ENCODE measurements at places on chromosomes 3 and 15.

GRCh38 chr3:59115364-59116232, 65.8 kb upstream of the CFAP20DC start:
- no peak for DNase-seq

- no peak for DNase-seq
Observed at GRCh38 chr3:126493739-126494138, 18.0 kb upstream of the ZXDC start.

DNA sequence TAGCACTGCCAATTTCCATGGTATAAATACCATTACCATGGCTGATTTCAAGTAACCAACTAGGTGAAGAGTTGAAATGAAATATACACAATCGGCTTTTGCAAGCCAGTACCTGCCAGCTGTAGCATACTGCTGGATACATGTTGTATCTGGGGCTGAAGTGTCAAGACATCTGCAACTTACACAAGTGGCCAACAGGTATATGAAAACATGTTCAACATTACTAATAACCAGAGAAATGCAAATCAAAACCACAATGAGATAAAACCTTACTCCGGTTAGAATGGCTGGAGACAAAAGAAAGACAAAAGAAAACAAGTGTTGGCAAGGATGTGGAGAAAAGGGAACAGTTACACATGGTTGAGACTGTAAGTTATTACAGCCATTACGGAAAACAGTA, 11.6 kb downstream of the ATOSA start:
- no peak for DNase-seq

DNA sequence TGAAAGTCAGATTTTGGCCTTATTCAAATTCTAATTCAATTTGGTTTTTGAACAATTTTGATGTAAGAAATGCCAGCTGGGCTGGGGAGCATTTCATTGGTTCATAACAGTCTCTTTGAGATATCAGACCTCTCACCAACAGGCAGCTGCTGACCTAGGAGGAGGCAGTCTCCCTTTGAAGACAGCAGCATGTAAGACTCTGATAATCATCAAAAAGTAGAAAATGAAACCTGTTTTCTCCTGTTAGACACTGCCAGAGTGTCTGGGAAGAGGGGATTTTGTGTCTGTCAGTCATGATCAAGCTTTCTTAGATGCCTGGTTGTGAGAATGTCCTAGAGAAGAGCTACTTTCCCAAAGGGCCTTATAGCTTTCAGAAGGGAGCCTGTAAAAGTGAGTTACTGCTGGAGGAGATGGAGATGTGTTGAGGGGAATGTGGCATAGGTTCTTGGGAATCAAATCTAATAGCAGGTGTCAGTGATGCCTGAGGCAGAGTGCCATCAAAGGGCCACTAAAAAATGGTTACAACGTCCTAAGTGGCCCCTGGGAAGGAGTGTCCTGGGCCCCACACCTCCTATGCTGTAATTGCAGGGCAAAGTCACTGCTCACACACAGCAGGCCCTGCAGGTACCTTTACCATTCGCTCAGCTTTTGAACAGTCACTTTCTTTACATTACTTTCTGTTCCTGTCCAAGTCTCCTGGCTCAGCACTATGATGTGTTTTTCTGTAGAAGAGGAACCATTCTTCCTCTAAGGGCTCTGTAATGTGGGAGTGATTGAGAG, 43.1 kb downstream of the FSTL1 start:
- DNase-seq = no peak

- DNase-seq = no peak
Observed at GRCh38 chr3:125061170-125061569, 5.4 kb upstream of the HEG1 start.

DNA sequence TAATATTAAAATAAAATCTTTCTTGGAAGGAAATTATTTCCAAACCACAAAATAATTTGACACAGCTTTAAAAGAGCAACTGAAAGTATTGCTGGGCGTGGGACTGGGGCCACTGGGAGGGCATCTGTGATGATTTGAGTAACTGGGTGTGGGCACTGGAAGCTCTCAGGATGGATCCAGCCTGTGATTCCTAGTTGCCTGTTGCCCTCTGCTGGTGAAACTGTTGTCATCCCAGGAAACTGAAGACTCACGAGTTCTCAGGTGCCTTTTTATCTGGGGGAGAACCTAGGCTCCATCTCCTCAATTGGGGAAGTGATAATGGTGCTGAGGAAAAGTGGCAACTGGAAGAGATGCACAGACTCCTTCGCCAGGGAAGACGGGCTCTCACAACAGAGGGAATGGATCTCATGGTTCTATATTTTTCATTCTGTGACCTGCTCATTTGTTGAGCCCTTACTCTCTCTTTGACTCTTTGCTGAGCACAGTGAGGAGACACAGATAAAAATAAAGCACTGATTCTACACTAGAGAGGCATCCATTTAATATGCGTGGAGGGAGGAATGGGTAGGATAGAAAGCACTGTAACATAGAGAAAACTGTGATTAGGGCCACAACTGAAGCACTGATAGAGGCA, 61.6 kb downstream of the TPRG1 start:
- no peak for DNase-seq

- DNase-seq = no peak
Observed at GRCh38 chr3:102156426-102156825, 278.4 kb upstream of the ZPLD1 start.

DNA sequence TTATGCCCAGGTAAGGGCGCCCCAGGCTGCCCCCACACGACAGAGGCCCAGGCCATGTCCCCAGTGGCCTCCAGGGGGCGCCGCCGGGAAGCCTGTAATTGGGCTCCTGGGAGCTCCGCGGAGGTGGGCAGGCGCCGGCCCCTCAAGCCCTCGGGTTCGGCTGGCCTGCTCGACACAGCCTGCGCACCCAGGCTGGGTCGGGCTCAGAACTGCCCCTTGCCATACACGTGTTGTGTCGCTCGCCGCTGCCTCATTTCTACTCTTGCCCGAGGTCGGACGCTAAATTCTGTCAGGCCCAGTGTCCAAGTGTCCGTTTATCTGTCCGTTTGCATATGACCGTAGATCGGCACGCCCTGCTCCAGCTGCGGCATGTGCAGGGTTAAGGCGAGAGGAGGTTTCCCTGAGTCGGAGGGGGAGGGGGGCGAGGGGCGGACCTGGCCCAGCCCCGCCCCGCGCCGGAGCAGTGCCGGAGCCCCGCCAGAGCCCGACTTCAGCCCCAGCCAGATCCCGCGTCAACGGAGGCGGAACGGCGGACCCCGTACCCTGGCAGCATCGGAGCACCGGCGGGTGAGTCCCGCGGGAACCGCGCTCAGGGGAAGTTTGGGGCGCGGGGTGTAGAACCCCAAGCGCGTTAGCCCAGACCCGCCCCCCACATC, at the start of gene KLHDC8B:
Gene KLHDC8B (plus strand): TSS at position 480 of the 656 bp plus-strand sequence. CDS start 1,172 bp downstream, outside the sequence.
- peak; percentile 69 for DNase-seq

DNA sequence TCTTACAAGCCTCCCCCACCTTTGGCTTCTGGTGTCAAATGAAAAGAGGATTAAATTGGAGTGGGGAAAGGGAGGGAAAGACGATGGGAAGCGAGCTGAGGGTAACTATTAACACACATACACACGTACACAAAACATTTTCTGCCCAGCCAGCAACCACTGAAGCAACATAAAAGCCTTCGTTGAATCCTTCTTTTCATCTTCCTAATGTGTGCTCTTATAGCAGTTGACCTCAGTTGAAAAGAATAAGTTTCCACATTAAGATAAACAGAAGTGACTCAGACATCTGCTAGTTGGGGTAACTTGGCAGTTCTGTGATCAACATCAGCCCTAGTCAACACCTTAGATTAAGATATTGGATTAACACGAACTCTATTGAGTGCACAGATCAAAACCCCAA, 558.5 kb downstream of the MECOM start:
- no peak for DNase-seq

DNA sequence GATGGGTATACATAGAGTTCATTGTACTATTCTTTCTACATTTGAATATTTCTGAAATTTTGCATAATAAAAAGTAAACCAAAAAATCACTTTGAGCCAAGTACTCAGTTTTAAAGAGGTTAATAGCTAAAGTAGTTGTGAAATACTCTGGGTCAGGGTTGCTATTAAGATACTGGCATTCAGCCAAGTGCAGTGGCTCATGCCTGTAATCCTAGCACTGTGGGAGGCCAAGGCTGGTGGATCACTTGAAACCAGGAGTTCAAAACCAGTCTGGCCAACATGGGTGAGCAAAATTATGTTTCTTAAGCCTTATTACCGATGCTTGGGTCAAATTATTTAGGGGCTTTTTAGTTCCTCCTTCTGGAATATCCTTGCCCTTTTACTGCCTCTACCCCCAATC, 122.0 kb upstream of the MELTF start:
- DNase-seq = no peak

GRCh38 chr15:40333922-40334492, 6.7 kb downstream of the CCDC9B start:
- DNase-seq = no peak

DNA sequence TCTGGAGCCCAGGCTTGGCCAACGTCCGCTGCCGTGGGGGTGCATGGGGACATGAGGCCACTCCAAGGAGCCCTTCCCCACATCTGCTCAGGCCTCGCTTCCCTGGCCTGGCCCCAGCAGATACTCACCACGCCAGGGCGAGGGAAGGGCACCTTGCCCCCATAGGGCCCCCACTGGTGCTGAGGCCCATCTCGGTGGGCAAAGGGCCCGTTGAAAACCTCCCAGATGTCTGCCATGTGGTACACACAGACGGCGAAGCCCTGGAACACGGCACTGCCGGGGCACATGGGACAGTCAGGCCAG, 4.7 kb downstream of the SEMA3G start:
- DNase-seq = no peak

DNA sequence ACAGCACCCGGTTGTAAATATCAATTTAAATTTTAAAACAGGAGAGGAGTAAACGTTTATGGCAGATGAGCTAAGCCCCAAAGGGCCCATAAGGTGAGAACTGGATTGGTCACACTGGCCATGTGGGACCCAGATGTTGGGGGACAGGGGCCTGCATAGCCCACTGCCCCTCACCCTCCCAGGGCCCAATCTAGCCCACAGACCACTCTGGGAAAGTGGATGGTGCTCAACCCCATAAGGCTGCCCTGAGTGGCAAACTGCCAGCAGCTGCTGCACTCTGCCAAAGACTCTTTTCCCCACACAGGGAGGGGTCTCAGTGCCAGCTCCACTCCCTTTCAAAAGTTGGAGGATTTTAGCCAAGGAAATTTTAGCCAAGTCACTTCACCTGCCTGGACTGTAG, 42.5 kb downstream of the CCDC12 start:
- no peak for DNase-seq

DNA sequence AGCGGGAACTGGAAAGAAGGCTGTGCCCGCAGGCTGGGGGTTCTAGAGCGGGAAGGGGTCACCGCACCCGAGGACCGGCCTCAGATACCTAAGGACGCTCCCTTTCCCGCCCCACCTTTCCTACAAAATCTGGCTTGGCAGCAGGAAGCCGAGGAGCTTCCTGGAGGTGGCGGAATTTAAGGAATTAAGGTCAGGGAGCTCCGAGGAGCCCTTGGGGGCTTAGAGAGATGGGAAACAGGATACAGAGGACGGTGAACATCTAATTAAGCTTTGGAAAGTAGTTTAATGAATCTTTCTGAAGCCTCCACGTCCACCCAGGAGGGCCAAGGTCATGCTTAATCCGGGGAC, 507 bp upstream of the AP3B2 start:
- DNase-seq = no peak

DNA sequence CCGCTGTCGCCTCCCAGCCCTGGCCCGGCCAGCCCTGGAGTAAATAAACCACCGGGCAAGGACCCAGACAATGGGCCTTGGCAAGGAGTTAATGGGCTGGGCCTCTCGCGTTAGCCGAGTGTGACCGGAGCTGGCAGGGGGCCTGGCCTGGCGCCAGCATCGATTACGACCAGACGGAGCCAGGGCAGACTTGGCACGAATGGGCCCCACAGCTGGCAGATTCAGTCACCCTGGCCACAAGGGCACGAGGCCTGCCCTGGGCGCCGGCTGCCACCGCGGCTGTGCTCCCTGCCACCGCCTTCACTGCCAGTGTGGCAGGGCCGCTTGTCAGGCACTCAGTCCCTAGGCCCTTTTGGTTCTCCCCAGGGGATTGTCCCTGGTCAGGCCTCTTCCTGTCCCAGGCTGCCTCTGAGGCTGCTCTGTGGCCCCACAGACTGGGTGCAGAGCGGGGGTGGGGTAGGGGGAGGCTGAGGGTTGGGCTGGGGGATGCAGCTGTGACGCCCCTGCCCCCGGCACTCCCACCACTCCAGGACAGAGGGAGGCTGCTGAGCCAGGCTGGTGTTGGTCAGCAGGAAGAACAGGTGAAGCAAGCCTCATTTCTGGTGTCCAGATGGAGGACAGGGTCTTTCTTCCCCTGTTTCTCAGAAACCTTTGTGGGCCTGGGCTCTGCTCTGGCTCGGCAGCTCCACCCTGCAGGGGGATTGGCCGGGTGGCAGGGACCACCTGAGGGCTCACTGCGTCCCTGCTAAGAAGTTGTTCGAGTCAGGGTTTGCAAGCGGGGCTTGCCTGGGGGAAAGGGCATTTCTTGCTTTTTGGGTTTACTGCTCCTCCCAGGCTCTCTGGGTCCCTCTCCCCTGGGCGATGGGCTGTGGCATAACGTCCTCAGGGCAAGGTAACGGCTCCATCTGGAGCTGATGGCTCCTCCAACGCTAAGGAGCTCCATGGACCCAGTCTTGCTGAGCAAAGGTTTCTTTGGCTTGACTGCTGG, 30.5 kb upstream of the SRP14 start:
- no peak for DNase-seq

GRCh38 chr3:181718987-181719911, 7.5 kb downstream of the SOX2 start:
- DNase-seq = no peak

DNA sequence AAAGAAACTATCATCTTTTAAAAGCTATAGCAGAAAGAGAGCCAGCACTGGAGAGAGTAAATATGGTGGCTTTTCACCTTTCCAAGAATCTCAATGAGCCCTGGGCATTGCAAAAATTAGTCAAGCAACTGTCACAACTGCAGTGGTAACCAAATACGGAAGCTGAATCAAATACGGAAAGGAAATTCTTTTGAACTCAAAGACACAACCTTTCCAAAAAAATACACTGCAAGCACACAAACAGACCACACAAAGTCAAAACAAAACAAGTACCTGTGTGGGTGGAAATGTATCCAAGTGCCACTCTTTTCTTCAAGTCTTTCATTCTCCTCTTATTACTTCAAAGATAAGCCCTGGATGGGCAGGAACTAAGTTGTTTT, 17.6 kb downstream of the VGLL4 start:
- DNase-seq = no peak

GRCh38 chr3:46942481-46943236, 33.9 kb downstream of the CCDC12 start:
- no peak for DNase-seq

DNA sequence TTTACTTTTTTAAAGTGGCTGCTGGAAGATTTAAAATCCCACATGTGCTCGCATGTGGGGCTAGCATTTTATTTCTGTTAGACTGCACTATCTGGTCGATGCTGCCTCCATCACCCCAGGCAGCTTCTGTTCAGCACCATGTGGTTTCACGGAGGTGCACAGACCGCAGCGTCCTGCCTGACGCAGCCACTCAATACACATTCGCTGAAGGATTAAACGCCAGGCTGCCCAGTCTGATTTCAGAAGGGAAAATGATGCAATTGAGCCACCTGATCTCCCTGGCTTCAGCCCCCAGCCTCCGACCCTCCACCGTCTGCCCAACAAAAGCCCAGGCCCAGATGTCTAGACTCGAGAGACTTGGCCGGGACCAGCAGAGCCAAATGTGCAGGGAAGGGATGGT, 84.5 kb downstream of the MEGF11 start:
- DNase-seq = no peak
